ENCODE measurements at places on chromosomes 4 and X.
A peak's percentile ranks its signal among the peaks of the same experiment; 100 is the strongest.

DNA sequence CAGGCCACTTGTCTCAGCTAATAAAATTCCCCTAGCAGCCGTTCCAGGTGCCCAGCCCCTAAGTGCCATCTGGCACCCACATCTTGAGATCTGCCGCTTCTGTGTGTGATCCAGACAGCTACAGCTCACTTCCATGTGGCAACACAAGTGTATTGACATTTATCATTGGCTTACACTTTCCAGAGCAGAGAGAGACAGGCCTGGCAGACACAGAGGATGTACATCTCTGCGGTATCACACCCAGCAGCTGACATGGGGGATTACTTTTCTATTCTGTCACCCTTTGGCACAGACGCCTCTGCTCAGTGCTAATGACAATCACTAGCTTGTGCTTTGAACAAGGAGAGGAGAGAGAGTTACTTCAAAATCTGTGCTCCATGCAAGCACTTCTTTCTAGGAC lies 195.9 kb downstream of the KDR start:
- no peak for DNase-seq

DNA sequence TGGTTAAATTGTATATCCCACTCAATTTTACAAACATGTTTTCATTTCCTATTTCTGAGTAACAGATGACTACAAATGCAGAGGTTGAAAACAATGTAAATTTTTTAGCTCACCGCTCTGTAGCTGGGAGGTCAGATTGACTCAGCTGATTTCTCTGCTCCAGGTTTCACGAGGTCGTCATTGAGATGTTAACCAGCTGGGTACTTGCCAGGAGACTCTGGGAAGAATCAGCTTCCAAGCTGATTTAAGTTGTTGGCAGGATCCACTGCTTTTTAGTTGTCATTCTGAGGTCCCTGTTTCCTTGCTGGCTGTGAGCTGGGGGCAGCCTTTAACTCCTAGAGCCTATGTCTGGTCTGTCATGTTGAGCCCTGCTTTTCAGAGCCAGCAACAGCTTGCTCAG lies 864.3 kb upstream of the AGA start:
- no peak for DNase-seq

- no peak for DNase-seq
Measured at GRCh38 chr4:105155426-105155825, 8.8 kb downstream of the TET2 start.

DNA sequence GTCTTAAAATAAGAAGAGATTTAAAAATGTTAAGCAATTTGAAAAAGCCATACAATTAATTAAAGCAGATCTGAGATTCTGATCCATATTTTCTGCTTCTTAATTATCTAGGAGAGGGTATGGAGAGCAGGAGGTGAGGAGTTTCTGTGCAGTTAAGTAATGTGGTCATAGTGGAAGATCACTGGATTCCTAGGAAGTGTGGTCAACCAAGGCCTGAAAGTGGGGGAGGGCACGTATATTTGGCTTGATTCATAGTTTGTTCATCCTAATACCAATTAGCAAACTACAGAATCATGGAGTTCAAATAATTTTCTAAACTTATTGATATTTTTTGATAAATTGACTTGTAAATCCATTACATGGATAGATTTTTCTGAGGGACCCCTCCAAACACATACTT lies 768.3 kb downstream of the RAPGEF2 start:
- DNase-seq, result no peak

DNA sequence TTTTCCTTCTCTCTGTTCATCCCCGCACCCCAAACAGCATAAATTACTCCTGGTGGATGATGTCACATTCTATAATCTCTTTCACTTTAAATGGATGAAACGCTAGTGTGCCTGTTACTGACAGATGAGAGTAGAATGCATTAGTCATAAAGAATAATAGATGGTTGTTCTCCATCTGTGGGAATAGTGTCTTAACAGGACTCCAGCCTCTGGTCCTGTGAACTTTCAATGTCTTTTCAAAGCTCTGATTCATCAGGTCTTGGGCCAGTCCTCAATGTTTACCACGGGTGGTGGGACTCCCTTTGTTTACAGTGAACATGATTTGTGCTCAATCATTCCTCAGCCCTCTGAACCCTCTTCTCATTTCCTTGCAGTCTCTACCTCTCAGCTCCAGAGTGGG lies 182.6 kb downstream of the GABRB1 start:
- no peak for DNase-seq

GRCh38 chr4:185201977-185202962 lies 1.5 kb downstream of the CFAP97 start:
- DNase-seq, result peak; percentile 31

GRCh38 chr4:1783015-1783414 lies 10.1 kb upstream of the FGFR3 start:
- no peak for DNase-seq

- DNase-seq, result no peak
Measured at GRCh38 chrX:17993062-17993461, 132.0 kb upstream of the RAI2 start.

- no peak for DNase-seq
Measured at GRCh38 chr4:150078579-150079080, 385 bp downstream of the DCLK2 start.

GRCh38 chr4:152448854-152449253 lies 87.0 kb downstream of the FBXW7 start:
- no peak for DNase-seq

DNA sequence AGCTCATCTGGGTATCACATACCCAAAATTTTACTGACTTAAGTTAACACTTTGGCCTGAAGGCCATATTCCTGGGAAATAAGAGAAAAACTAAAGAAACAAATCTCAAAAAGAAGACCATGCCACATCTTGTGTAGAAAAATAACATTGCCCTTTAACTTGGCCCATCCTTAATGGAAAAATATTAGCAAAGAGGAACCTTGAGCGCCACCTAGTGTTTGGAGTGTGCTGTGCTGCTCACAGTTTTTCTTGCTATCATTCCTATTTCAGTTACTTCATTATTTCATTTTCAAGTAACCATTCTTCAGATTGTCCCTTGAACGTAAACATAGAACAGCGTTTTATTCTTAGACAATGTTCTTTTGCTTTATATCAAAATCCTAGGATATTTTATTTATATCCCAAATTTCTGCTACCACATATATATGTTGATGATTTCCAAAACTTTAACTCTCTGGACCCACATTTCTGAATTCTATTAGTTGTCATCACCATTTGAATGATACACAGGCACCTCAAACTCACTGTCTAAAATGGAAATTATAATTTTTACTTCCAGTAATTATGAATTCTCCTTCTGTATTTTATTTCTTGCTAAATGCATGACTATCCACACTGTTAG lies 999.0 kb upstream of the ADGRL3 start:
- DNase-seq, result peak; percentile 55

GRCh38 chrX:124280294-124280902 lies 52.1 kb upstream of the TEX13D start:
- DNase-seq, result no peak

DNA sequence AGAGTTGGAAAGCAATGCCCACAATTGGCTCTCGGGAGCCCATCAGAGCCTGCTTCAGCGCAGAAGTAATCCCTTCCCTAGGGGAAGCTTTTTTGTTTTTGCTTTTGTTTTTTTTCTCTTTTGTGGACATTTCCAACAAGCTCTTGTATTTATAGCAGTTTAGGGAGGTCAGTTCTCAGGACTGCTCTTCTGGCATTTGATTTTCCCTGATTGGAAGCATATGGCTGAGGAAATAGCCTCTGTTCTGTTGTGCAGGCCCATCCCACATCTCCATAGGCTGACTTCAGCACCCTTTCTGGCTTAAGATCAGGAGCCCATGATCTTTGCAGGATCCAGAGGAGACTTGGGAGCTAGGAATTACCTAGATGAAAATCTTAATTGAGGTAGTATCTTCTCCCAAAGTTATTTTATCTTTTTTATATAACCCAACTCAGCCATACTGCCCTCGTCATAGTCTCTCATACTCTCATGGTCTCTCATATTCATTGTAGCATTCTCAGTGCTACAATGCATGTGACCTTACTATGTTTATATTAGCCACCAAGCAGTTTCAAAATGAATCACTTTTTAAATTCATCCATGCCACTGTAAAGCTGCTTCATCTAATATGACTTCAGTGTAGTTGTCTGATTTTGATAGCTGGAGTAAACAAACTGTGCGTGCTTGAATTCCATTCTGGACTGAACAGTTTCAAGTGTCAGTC lies 16.7 kb downstream of the PAGE4 start:
- DNase-seq, result no peak

- DNase-seq, result no peak
Measured at GRCh38 chrX:47247999-47248320, 15.2 kb downstream of the USP11 start.

- no peak for DNase-seq
Measured at GRCh38 chr4:154307451-154307850, 184.1 kb downstream of the DCHS2 start.

DNA sequence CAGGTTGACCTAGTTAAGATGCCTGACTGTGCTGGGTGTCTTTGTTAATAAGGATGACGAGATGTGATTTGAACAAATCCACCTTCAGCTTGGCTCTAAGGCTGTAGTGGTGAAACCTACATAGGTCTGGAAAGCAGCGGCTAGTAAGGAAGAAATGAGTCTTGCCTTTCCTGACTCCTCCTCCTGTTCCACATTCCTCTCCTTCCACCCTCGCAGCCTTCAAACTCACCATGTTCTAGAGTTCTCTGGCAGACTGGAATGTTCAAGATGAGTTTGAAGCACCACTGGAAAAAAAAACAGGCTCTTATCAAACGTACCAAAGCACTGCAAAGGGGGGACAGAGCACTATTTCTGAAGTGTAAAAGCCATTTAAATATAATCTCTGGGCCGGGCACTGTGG lies 395.4 kb downstream of the BMPR1B start:
- DNase-seq, result no peak

GRCh38 chr4:125836597-125837195 lies 521.9 kb downstream of the FAT4 start:
- DNase-seq, result no peak

- DNase-seq, result peak; percentile 57
Measured at GRCh38 chrX:71181558-71181909, 36.9 kb downstream of the NLGN3 start.

DNA sequence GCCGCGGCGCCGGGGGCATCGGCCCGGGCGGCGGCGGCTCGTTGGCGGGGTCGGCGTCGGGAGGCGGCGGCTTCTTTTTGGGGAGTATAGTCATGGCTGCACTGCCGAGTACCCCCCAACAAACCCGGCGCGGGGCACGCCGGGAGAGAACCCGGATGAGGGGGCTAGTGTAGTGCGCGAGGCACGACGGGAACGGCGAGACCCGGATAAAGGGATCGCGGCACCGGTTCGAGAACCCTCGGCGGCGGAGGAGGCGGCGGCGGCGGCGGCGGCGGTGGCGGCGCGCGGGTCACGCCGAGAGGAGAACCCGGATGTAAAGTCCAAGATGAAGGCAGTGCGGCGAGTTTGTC lies at the start of gene OTUD5:
Gene OTUD5, minus strand, starts transcription at position 131 of the 350 bp plus-strand sequence. Its CDS starts 37 bp downstream, at position 94.
- peak; percentile 79 for DNase-seq

GRCh38 chrX:56797574-56798338 lies 68.7 kb downstream of the NBDY start:
- DNase-seq, result no peak

- peak; percentile 90 for DNase-seq
Measured at GRCh38 chr4:986879-987623, at the start of gene IDUA. Gene IDUA (plus strand): TSS chr4:987044. CDS start chr4:987085, 41 bp downstream.

GRCh38 chr4:119493419-119493818 lies 135.2 kb downstream of the PDE5A start:
- DNase-seq, result peak; percentile 21

GRCh38 chr4:183903021-183903760 lies 1.9 kb upstream of the STOX2 start:
- no peak for DNase-seq

- no peak for DNase-seq
Measured at GRCh38 chr4:1516261-1516660, 110.0 kb upstream of the NKX1-1 start.

DNA sequence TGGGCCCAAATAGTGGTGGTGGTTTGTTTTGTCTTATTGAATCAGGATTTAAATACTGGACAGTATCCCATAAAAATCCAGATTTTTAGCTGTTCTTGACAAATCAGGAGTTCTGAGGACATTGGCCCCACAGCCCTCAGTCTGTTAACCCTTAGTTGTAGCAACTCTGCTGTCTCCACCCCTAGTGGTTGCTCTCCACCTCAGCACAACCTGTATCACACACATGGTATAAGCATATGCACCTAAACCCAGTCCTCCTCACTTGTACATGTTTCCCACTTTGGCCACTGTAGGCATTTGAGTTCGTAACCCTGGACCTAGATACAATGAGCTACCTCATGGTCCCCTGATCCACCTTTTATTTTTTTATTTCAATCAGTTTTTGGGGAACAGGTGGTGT lies 75.9 kb downstream of the MRPL1 start:
- DNase-seq, result no peak

GRCh38 chr4:82801910-82802521 lies 3.4 kb upstream of the SCD5 start:
- peak; percentile 12 for DNase-seq

DNA sequence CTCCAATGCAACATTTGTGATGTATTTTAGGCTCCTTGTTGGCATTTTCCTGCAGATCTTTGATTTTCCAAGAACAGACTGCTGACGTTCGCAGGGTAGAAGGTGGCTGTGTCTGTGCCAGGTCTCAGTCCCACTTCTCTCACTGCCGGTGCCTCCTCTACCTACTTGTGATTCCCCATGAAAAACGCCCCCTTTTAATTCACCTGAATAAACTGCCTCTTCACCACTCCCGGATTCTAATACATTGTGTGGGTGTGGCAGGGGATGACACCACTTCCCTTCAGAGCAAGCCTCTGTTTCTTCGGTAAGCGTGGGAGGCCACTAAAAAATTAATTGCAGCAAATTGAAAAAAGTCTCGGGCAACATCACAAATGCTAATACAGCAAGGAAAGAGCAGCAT lies 96.1 kb upstream of the FAM9B start:
- no peak for DNase-seq
